ENCODE measurements at places on chromosomes 4 and X.

GRCh38 chrX:79081895-79082512 is 62.5 kb upstream of the GPR174 start:
- no peak for DNase-seq

GRCh38 chr4:111985426-111985825 is 159.8 kb upstream of the FAM241A start:
- no peak for DNase-seq

DNA sequence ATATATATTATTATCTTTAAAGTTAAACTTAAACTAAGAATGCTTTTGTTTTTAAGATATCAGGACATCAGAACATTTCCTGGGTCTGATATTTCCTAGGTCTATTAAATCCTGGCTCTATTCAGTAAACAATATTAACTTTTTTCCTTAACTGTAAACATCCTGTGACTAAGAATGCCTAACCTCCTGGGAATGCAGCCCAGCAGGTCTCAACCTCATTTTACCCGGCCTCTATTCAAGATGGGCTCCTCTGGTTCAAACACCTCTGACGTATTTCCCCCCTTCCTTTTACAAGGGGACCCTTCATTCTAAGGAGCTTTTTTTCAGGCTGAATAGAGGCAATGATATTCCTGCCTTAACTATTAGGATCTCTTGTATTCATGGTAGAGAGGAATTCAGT is 35.8 kb upstream of the DYNLT3 start:
- no peak for DNase-seq

GRCh38 chr4:97656044-97656720 is 487.1 kb downstream of the STPG2 start:
- no peak for DNase-seq

DNA sequence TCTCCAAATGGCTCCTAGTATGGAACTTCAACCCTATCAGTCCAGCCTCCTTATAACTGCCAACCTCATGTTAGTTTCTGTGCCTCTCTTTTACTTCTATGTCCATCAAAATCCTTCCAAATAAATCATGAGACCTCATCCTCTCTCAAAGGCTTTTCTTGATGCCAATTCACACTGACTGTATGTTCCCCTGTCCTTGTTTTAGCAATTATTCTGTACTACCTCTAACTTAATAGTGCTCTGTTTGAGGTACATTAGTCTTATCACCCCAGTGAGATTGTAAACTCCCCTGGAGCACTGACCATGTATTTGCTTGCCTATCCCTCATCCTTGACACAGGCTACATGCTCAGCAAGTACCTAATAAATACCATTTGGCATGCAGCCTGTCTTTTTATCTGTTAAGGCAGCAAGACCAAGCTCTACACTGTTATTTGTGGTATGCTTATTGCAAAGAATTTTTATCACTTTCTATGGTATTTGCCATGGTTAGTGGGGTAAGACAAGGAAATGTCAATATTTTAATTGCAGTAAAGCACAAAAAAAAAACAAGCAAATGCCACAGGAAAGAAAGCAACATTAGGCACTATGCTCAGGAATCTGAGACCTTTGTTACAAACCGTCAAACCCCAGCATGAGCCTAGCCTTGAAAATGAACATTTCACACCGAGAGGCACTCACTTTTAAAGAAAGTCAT is 119.2 kb downstream of the SMARCA1 start:
- no peak for DNase-seq

DNA sequence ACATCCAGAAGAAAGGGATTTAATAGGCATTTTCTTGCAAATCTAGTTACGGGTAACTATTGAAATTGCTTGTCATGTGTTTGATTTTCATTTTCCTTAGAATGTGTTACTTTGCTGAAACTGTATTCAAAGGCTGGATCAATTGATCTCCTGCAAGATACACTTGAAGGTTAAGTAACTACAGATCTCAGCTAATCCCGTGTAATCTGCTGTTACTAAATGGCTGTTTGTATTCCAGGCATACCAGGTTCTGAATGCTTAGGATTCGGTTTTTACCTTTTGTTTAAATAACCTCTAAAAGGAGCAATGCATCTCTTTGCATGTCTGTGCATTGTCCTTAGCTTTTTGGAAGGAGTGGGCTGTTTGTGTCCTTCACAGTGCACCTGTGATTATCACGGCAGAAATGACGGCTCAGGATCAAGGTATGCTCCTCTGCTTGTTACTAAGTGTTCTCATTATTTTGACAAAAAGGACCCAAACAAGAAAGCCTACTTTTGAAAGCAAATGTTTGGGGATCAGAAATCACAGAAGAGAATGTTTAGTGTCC is at the start of gene LRIT3:
TSS of gene LRIT3 (plus strand) at position 212 of the 547 bp plus-strand sequence. CDS start at position 307, 95 bp downstream.
- no peak for DNase-seq

All from stimulated activated CD4-positive, alpha-beta T cell treated with anti-CD3 and anti-CD28 coated beads, Interleukin-1b, Interleukin-23, amount 100 ng/mL, for 4 hours (primary cell).